ENCODE measurements at places on chromosomes 16 and 17.

- DNase-seq, result peak; percentile 75
These were observed 331 bp upstream of the CCDC92B start for GRCh38 chr17:2749784-2750181.

DNA sequence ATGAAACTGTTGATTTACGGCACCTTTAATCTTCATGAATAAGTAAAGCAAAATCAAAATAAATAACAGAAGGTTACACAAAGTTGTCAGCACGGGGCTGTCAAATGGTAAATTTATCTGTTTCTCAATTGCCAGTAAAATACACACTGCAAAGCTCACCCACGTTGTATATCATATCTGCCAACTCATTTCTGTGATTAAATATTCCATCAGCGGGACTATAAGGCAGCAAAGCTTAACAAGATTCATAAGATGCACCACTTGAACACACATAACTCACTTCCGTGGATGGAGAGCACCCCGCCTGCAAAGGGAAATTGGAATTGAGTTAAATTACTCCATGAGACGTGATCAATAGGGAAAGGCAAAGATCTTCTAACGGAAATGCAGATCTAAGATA, 280.0 kb downstream of the RBFOX1 start:
- no peak for DNase-seq

GRCh38 chr17:82980632-82981031, 98.8 kb upstream of the METRNL start:
- no peak for DNase-seq

DNA sequence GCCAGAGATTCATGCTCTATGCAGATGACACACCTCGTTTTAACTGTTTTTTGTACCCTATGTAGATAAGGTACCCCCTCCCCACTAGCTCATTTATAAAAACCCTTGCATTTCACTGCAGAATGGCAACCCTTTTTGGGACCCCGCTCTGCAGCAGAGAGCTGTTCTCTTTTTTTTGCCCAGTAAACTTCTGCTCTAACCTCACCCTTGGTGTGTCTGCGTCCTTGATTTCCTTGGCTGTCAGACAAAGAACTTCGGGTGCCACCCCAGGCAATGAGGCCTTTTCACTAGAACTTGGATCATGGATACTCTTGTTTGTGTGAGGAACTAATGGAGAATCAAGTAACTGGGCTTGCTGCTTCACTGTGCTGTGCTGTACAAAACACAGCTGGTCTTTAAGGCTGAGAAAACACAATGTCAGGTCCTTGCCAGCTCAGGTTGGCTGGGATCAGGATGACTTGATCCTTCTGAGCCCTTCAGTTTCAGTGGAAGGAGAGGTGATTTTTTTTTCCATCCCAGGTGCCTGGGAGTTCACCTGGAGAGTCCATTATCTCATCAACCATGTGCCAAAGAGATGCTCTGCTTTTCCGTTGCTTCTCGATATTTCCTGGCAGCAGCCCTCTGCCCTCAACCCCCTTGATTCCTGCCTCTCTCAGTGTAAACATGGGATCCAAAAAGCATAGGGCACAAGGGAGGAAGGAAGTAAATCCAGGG, 133.2 kb upstream of the FAM20A start:
- no peak for DNase-seq

DNA sequence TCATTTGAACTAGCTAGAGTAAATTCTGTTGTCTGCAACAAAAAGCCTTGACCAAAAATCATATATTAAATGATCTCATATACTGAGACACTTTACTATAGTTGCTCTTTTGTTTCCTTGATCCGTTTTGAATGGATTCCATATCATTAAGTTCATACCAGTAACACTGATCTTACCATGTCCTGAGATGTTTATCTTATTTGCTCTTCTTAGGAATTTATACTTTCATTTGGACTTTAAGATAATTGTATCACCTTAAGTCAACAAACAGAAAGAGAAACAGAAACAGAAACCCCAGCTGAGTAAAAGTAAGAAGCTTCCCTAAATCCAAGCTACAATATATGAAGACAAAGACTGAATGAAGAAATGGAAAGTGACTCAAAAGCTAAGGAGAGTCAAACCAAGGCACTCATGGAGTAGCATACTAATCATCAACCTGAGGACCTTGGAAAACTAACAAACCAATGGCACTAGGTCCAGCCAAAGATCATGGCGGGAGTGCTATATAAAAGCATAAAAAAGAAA, 106.5 kb upstream of the COX10 start:
- no peak for DNase-seq

GRCh38 chr16:12440228-12440530, 363.5 kb downstream of the CPPED1 start:
- no peak for DNase-seq

DNA sequence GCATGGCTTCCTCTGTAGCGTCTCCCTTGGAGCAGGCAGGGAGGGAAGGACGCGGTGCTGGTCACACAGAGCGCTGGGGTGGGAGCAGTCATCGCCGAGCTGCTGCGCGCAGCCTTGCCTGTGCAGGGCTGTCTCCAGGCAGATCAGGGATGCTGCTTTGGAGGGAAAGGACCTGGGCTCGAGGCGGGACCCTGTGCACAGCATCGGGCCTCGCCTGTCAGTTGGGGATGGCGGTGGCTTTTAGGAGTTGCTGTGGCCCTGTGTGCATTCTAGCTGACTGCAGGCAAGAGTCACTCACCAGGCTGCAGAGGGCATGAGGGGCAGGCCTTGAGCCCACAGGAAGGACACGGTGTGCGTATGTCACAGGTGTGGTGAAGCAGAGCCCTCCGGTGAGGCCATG, 10.1 kb downstream of the ACSF3 start:
- no peak for DNase-seq

DNA sequence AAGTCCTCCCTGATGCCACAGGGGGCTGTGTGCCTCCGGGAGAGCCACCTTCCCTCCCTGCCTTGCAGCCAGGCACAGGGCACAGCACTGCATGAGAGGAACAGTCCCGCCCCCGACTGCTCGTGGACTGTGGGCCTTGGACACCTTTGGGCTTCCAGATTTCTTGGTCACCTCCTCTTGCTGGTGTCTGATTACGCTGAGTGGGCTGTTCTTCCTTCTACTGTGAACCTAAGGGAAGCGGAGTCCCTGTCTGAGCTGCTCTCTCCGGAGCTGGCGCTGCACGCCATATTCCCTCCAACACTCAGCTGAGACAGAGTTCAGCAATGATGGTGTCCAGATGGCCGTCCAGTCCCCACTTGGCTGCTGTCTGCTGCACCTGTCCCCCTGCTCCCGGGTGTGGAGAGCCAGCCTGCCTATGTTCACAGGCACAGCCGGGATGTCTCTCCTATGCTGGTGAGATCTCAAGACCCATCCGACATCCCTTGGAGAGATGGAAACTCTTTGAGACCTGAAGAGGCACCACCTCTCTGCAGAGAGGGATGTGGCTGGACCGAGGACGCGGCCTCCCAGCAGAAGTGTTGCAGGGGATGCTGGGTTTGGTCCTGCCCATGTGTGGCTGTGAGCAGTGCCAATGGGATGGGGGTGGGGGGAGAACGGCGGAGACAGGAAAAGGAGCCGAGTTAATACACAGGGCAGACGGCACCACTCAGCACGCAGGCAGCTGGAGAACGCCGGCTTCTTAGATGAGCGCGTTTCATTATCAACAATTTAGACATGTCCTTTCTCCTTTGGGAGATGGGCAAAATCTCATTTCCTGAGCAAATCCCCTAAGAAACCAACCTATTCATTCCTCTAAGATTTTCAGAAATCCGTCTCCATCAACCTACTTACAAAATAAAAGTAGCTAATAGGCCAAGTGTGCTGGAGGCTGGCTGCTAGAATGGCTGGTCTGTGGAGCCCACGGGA, 171.9 kb downstream of the ENGASE start:
- DNase-seq, result no peak

- no peak for DNase-seq
These were observed 126.9 kb downstream of the ZNF778 start for GRCh38 chr16:89344458-89344834.
